H4 (cell line): ENCODE measurements at places on chromosomes 11 and 22. TPM values are rescaled to one million over a fixed set of nuclear protein-coding genes. Genes with fewer than 3 reads are reported as not detected.

Gene GGTLC3
- total RNA-seq = not detected in 2 replicates

Gene LDLRAD3
- 5.3 and 8.1 TPM in 2 replicates for total RNA-seq

Gene OR4C46
- not detected in 2 replicates for total RNA-seq

Gene CALCA
- 0.14 TPM in 1 of 2 replicates, not detected in the other for total RNA-seq

Gene CCDC73
- total RNA-seq = not detected in 2 replicates

Gene LRRC32
- total RNA-seq = 0.04 and 0.29 TPM in 2 replicates

Gene MS4A6A
- total RNA-seq = not detected in 2 replicates

Gene MIOX
- total RNA-seq = not detected in 2 replicates

Gene MMP27
- not detected in 2 replicates for total RNA-seq

Gene PACSIN2
- 52.4 and 56.9 TPM in 2 replicates for total RNA-seq

- DNase-seq = no peak
Measured at GRCh38 chr11:130644187-130644586, 195.7 kb downstream of the ADAMTS15 start.

DNA sequence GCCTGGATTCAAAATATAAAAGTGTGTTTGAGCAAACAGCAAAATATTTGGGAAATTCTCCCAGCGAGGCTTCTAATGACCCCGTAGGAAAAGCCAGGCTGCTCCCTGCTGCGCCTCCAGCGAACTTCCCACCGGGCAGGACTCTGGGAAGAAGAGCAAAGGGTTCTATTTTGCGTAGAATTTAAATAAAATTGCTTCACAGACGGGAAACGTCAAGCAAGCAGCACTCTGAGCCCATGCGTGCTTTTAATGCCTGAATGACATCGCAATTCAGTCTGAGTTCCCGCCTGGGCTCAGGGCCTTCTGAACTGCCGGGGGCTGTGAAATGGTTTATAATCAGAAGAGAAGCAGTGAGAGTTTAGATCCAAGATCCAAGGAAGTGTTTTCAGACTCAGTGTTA, 775.1 kb downstream of the BRD1 start:
- no peak for DNase-seq

DNA sequence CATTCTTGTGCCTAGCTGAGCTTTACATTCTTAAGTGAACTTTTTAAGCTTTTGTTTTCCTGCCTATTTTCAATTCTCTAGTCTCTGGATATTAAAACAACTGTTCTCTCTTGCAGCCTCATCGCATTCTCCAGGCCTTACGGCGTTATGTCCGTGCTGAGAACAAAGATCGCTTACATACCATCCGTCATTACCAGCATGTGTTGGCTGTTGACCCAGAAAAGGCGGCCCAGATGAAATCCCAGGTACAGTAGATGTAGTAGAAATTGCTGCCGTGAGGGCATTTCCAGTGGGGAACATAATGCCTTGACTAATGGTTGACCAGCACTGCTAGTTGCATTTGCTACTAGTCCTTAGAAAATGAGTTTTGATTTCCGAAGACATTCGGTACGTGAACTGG, 29.7 kb upstream of the ST14 start:
- no peak for DNase-seq

- DNase-seq = no peak
Measured at GRCh38 chr22:18070556-18071306, 7.1 kb upstream of the PEX26 start.

DNA sequence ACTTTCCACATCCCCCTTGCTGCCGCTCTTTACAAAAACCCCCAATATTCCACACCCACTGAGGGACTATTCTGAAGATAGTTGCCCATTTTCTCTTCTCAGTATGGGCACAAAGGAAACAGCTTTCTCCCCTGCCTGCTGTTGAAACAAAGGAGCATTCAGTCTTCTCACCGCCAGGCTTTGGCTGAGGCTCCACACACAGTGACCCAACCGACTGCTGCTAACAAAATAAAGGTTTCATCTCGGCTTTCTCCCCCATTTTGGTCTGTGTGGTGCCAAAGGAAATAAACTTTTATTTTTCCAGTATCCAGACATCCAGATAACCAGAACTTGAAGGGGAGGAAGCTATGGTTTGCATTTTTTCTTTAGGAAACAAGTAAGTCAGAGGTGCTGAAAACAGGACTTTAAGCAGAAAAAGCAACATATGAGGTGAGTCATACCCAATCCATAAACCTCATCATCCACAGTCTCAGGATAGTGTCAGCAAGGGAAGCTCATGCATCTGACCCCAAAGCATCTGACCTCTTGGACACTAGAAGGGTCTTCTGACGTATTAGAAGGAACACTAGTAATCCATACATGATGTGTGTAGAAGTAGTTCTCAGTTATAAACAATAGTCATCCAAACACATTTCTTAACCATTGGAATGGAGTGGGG, 6.4 kb downstream of the CLMP start:
- peak; percentile 49 for DNase-seq

- no peak for DNase-seq
Measured at GRCh38 chr11:120424185-120424969, 87.2 kb upstream of the GRIK4 start.

- DNase-seq = no peak
Measured at GRCh38 chr11:35394941-35395340, 24.4 kb downstream of the SLC1A2 start.

- peak; percentile 50 for DNase-seq
Measured at GRCh38 chr11:44814881-44815592, 88.3 kb downstream of the TSPAN18 start.

DNA sequence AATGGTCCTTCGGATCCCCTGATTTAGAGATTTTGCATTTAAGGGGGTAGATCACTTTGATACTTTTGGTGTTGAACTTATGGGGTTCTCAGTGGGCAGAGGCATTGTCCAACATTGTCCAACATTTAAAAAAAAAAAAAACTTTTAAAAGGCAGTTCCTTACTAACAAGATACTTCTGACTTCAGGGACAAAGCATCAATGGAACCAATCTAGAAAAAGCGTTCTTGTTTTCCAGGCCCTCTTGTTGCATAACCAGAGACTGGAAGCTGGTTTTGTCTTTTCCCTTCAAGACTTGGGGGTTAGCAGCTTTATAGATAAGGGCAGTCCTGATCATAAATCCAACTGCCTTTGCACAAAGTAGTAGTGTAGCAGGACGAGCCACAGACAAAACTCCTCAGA, 40.4 kb downstream of the ACER3 start:
- no peak for DNase-seq

- DNase-seq = no peak
Measured at GRCh38 chr11:128216198-128216597, 371.2 kb downstream of the ETS1 start.

- peak; percentile 25 for DNase-seq
Measured at GRCh38 chr11:31870609-31871309, 59.6 kb upstream of the PAX6 start.

- DNase-seq = no peak
Measured at GRCh38 chr22:22713416-22713815, 69.0 kb downstream of the GGTLC2 start.

- DNase-seq = no peak
Measured at GRCh38 chr11:122453586-122453985, 201.9 kb upstream of the UBASH3B start.

DNA sequence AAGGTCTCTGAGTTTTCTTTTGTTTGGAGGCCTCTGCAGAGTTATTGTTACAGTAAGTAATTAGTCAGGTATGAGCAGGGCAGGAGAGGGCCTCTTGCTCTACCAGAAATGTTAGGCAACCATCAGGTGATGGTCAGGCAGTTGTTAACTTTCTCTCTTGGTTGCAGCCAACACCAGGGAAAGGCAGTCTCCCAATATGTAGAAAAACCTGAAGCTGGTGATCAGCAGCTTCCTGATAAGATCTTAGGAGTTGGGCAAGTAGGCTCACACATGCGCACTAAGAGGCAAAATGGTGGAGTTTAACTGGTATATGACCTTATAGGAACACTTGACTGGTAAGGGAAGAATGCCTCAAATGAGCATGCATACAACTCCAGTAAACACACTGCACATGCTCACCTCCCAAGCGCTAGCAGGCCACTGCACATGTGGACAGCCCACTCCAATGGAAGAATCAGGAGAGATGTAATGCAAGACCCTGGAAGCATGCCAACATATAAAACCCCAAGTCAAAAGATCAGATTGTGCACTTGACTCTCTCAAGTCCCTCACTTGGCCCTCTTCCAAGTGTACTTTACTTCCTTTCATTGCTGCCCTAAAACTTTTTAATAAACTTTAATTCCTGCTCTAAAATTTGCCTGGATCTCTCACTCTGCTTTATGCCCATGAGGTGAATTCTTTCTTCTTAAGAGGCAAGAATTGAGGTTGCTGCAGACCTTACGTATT, 23.7 kb upstream of the SLC35F2 start:
- no peak for DNase-seq

- no peak for DNase-seq
Measured at GRCh38 chr11:57370941-57371340, 10.0 kb downstream of the PRG3 start.

GRCh38 chr11:123509737-123510578, 79.9 kb downstream of the GRAMD1B start:
- DNase-seq = no peak

DNA sequence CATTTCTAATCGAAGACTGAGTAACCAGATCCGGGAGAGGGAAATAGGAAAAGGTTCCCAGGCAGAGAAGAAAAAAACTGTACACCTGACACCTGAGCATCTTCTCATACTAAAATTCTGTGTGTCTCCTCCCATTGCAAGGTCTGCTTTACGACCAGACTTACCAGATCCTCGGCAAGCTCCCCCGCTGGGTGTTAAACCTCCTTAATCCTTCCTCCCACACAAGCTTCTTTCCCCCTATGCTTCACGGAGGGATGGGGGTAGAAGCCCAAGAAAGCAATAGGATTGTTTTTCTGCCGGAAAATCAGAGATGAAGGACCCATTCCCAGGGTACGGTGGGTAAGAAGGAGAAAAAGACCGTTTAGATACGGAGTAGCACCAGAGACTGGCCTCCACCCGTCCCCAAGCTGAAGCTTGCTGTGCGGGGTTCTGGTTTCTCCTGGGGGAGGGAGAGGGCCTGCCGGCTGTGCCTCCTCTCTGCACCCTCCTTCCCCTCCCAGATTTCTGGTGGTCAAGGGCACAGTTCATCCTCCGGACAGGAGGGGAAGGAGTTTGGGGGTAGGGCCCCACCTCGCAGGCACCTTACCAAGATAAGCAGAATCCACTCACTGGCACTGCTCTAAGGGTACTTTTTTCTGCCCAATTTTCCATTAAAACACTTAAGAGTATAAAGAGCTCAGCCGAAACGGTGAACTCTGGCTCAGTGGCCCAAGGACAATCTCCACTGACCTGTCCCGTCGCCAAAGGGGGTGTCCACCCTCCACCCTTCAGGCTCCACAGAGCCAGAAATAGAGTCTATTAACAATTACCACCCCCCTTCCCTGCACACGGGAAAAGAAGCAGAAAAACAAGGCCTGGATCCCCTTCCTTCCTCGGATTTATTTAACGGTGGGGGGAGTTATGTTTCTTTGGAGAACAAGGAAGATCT, 1.2 kb downstream of the TOB2 start:
- DNase-seq = no peak

DNA sequence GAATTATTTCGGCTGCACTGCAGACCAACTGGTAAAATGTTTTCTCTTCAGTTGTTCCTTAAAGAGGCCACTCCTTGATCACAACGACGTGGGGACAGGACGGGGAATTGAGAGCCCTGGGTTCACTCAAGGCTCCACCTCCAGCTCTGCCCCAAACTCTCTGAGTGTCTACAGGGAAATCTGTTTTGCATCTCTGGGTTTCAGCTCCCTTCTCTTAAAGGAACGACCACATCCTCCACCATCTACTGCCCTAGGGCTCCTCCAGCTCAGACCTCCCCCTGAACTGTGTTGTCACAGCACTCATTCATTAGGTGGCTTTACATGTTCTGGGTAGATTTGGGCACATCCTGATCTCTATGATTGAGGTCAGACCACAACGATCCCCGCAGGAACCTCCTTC, 5.1 kb upstream of the PPFIA1 start:
- no peak for DNase-seq

DNA sequence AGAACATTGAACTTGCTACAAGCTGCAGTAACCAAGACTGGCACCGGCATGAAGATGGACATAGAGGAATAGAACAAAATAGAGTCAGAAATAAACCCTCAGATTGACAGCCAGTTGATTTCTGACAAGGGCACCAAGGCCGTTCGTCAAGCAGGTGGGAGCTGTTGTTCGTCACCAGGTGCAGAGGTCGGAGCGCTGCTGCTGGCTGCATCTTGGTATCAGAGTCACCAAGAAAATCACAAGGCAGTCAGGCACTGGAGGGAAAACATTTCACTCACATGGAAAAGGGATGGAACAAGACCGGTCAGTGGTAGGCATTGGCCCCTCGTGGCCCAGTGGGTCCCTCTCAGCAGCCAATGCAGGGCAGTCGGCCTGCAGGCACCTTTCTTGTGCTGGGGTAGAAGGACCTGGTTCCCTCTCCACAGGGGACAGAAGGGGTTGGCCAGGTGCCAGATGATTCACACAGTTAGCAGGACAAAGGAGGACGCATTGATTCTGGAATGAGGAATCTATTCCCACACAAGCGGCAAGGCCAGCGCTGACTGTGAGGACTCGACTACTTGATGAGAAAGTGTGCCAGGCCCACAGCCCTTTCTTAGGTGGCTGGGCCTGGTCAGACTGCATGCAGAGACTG, 115.8 kb upstream of the FGF3 start:
- no peak for DNase-seq

DNA sequence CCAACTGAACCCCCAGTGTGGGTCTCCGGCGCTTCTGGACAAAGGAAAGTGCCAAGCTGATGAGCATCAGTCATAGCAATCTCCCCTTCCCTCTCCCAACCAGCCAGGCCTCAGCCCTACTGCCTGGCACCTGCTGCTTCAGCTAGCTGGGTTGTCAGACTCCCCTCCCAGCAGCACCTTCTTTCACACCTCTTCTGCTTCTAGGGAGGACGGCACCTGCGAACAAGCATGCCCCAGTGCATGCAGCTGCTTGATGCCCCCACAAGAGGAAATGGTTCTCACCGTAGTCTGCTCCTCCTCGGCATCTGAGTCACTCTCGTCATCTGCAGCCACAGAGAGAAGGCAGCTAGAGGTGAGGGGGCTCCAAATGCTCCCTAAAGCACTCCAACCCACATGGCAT, 25.4 kb downstream of the THOC5 start:
- DNase-seq = no peak

GRCh38 chr22:30325065-30325720, 1.5 kb downstream of the TBC1D10A start:
- peak; percentile 45 for DNase-seq

GRCh38 chr22:46592390-46592872, 27.8 kb upstream of the GRAMD4 start:
- peak; percentile 72 for DNase-seq
